D721Med (cell line): ENCODE measurements at places on chromosomes 11 and 22.

DNA sequence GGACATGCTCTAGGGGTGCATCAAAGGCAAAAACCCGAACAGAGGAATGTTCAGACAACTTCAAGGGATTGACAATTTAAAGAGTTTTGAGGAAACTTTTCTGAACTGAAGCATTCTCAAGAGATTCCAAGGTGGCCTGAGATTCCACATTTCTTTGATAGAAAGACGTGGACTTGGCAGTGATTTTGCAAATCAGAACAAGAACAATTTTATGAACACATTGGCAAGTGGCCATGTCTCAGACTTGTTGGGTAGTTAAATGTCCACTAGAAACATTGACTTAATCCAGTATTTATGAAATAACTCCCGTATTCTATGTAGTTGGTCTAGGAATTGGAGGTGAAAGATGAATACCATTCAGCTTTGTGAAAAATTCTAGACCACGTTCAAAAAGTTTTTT is 13.8 kb downstream of the NCAM1 start:
- DNase-seq, result no peak

DNA sequence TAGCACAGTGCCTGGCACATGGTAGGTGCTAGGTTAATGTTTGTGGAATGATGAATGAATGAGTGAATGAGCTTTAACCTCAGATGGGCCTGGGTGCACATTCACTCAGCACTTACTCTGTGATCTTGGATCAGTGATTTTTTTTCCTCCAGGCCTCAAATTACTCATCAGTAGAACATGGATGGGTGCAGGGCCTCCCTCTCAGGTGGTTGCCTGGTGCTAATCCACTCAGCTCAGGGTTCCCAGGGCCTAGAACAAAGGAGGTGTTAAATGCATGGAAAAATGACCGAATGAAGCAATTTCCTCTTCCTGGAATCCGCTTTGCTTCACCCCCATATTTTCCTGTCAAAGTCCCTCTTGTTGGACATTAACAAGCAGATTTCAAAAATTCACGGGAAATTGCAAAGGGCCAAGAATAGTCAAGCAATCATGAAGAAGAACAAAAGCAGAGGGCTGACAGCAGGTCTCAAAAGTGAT is 93.5 kb downstream of the MYEOV start:
- no peak for DNase-seq

GRCh38 chr11:28133146-28133545 is 25.0 kb downstream of the METTL15 start:
- no peak for DNase-seq

- DNase-seq, result no peak
Measured at GRCh38 chr11:45860348-45860747, 13.1 kb downstream of the CRY2 start.

DNA sequence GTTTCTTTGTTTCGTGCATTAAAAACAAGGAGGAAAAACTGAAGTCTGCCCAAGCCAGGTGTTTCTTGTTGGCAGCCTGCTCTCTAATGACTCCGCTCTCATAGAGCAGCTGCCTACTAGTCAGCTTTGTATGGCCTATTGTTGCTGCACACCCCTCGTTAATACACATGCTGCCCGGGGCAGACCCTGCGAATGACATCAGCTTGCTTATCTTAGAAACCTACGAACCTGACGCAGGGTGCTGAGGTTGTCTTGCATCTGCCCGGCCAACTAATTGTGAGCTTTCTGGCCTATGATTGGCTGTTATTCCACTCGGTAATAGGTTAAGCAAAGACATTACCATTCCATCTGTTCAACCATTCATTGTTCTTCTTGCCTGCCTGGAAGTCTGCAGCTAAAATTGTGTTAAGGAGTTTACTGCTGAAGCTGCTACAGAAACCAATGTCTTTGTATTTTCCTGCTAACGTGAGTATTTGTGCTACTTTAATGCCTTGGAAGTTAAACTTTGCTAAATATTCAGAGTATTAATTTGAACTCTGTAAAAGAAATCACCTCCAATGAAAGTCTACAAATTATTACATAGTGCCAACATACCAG is 37.5 kb downstream of the ZC3H12C start:
- DNase-seq, result no peak
